ENCODE measurements at places on chromosomes 3 and 15.

DNA sequence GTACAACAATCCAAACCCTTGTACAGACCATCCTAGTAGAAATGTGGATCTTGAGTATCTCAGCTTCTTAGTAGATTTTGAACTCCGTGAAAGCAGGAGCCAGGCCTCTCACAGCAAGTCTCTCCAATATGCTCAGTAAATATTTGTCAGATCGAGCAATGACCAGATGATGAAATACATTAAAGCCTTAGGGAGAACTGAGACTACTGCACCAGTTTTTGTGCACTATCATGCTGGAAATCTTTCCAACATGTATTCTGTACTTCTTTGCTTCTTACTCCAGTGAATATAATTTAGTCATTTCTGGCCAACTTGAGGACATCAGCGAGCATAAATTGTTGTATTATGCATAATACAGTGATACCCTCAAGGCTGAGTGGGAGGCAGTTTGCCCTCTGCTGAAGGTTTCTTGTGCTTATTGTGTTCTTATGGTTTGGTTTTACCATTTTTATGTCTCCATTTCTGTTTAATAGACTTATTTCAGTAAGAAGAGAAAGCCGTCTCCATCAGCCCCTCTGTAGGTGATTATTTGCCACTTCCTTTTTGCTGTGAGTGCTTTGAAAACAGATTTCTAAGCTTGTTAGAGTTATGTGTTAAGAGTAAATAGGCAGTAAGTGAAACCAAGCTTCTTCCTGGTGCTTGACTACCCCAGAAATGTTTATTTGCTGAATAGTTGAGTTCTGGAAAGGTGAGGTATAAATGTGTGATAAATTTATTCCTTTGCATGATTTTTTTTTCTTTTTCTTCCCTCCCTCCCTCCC is 147.1 kb downstream of the PGPEP1L start:
- DNase-seq = no peak

GRCh38 chr3:65351753-65352152 is 664.0 kb upstream of the ADAMTS9 start:
- DNase-seq = no peak

DNA sequence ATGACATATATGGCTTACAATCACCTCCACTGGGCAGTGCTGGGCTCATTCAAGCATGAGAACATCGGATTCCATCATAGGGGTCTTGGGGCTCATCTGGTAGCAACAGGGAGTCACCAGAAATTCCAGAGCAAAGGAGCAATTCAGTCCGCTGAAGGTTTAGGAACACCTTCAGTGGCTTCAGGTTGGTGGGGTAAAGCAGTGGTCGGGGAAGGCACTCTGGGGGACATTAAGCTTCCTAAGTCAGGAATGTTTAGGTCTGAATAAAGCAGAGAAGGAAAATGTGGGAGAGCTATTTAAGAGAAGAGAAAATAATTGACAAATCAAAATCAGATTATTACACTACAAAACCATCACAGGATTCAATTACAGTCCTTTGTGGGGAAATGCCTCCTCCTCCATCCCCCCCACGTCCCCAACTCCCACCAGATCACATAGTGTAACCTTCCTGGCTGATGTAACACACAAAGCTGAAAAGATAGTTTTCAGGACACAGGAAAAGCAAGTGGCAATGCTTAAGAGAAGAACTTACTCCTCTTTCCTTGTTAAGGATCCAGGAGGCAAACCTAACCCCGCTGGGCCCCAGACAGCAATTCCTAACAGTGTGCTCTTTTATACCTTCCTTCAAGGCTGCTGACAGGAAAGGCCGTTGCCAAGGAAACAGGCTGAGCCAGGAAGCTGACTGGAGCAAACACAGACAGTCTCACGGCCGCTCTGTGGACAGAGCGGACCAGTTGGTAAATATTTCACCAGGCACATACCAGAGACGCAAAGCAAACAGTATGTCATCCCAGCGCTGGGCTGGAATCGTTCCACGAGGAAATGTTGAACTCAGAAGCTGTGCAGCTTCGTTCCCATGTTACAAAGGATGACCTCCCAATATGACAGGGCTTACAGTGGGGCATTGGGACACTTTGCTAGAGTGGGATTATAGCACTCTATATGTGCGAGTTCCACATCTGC is 57.5 kb upstream of the LMCD1 start:
- DNase-seq = peak; percentile 88

DNA sequence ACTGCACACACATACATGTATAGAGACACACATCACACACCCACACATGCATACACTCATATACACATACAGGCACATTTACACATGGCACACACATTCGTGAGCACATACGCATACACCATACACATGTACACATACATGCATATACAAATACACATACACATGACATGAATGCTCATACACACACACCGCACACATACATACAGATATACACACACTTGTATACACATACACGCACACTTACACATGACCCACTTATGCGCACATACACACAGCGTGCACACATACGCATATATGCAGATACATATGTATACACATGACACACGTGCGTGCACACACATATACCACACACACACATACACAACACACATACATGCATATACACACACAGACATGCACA is 162.7 kb downstream of the LRRK1 start:
- no peak for DNase-seq

DNA sequence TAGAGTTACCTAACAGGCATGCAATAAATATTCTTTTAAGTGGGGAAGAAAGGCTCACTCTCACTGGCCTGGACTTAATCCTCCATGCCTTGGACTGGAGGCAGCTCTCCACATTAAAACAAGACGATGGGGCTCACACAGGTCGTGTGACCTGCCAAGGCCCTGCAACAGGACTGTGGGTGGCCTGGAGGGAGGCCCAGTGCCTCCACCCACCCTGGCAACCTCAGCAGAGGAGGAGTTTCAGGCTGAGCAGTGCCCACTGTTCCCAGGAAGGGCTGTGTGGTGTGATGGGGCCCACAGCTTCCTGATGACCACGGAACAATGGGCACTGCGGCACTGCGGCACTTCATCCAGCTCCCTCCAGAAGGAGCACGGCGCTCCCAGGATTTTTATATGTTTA is 5.5 kb downstream of the UROC1 start:
- no peak for DNase-seq

DNA sequence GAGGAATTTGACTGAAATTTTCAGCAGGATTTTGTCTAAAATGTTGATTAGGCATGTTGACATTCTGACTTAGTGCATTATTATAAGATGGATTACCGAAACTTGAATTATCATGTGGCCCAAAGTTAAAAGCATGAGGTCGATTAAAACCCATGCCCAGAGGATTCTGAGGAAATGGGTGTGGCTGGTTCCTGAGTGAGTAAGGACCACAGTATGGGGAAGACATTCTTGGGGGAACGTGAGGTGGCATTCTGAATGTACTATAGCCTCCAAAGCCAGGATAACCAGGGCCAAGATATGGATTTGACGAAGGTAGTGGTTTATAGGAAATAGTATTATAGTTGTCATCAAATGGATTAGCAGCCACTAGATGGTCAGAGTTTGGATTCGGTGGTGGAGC is 38.7 kb upstream of the DNAAF4 start:
- peak; percentile 40 for DNase-seq

GRCh38 chr3:97579365-97579764 is 185.2 kb upstream of the ARL6 start:
- DNase-seq = no peak

DNA sequence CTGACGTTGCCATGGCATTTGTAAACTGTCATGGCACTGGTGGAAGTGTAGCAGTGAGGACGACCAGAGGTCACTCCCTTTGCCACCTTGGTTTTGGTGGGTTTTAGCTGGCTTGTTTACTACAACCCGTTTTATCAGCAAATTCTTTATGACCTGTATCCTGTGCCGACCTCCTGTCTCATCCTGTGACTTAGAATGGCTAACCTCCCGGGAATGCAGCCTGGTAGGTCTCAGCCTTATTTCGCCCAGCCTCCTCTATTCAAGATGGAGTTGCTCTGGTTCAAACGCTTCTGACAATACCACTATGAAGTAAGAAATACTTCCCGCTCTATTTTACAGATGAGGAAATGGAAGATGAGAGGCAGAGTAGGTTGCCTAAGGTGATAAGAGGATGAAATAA is 16.6 kb downstream of the PAQR9 start:
- DNase-seq = peak; percentile 56

- DNase-seq = no peak
Observed at GRCh38 chr15:42385980-42386700, 26.8 kb downstream of the CAPN3 start.

DNA sequence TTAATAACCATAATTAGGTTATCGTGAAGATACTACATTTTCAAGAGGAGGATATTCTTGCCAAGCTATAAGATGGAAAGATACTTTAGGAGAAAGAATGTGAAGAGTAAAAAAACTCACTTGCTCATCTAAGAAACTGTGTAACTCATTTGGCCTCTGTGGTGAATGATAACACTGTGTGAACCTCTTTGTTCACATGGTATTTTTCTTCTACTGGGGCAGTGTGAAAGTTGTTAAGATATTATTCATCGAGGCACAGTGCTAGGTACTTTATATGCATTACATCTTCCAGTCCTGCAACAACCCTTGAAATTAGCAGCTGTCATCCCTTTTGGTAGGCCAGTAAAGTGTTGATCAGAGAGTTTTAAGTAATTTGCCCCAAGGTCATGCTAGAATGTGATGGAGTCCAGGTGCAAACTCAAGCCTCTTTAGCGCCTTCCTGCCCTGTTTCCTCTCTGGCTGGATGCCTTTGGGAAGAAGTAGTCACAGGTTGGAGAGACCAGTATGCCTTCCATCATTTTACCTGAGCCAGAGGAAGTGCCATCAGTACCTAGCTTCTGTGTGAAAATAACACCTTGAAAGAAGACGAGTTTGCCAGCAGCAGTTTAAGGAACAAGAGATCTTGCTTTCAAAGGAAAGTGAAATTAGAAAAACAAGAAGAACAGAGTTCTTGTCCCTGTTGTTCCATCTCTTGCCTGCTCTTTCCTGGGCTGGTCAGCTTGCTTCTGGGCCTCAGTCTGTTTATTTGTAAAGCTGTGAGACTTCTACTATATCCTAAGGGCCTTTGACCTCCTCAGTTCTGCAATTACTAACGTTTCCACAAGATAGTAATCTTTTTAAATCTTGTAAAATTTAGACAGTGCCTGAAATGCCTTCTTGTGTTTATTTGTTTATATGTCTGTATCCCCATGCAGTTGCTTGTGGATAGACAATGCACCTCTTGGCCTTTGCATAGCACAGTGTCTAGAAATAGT is 179.3 kb downstream of the FNDC3B start:
- no peak for DNase-seq

DNA sequence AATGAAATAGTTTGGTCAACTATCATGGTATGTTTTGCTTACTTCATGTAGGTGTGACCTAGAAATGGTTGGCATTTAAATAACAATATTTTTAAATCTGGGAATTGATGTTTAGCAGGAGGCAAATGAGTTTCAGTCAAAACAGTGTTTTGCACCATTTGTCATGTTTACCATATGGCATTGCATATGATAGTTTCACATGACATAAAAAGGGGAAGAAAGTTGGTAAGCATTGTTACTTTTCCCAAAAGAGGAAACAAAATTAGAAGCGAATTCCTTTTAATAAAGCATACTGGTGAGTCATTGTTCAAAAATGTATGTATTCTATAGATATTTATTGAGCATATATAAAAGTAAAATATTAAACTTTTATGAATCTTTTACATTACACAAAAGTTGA is 2.3 kb downstream of the RNF13 start:
- DNase-seq = no peak

DNA sequence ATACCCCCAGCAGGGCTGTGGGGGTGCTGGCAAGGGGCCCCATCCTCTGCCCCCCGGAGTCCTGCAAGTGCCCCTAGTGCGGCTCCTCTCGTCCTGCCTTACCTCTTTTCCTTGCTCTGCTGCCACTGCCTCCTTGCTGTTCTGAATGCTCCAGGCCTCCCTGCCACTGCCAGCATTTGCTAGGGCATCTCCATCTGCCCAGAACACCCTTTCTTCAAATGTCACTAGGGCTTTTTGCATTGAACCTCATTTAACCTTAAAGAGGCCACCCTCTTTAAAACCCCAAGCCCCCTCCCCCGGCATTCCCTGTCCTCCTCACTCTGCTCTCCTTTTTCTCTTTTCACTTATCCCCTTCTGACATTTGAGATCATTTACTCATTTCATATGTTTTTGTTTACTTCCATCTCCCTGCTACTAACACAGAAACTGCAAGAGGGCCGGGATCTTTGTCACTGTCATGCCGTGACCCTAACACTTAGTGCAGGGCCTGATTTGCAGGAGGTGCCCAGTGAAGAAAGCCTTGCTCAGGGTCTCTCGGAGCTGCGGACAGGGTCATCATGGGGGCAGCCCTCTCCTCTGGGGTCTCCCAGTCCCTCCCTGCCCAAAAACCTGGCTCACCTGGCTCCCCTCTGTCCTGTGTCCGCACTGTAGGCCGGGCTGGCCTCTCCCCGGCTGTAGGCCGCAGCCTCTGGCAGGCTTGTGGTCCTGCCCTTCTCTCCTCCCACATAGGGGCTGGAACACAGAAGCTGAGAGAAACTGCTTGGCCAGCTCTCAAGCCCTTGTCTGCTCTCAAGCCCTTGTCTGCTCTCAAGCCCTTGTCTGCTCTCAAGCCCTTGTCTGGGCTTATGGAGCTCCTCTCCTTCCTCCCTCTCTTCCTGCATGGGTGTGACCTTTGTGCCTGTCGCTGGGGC is at the start of gene ACOX2:
TSS of gene ACOX2 (minus strand) at position 690 of the 911 bp plus-strand sequence. CDS start 2,084 bp downstream, outside the sequence.
- no peak for DNase-seq

GRCh38 chr3:128442949-128443348 is 23.7 kb downstream of the DNAJB8 start:
- DNase-seq = no peak

DNA sequence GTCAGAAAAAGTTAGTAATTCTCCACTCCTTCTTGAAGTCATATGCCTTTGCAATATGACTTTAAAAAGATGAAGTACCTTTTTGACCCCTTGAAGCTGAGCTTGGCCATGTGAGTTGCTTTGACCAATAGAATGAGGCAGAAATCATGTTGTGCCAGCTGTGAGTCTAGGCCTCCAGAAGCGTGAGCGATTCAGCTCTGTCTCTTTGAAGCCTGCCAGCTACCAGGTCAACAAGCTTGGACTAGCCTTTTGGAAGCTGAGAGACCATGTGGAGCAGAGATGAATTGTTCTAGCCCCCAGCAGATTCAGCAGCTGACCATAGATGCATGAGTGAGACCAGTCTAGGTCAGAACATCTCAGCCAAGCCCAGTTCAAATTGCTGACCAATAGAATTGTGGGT is 69.8 kb upstream of the EOMES start:
- peak; percentile 39 for DNase-seq

DNA sequence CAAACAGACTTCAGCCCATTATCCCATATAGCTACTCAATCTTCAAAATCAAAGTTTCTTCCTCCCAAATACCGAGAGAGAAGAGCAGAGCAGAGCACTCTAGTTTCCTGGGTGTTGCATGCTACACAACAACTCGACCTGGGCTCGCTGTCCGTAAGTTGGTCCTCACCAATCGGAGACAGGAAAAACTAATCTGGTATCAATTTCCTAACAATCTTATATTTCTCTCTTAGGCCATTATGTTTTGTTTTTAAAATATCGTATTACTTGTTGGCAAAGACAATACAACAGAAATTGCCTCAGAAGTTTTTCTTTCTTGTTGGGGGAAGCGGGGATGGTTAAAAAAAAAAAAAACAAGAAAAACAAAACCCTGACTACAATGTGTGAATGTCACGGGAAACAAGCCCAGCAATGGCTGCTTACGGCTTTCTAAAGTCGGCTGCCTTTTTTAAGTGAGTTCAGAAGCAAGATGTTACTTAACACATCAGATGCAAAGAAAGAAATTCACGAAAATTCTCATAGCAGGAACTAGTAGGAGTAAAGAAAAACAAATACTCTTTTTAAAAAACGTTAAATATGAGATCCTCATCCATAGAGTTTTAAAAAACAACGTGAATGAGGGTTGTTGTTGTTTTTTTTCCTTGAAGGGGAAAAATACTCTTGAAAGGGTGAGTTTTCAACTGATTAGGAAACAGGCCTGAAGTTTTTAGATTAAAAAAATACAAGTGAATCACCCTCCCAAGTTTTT is 1.9 kb downstream of the VGLL4 start:
- no peak for DNase-seq

Measured in foreskin keratinocyte (primary cell).